ENCODE measurements at places on chromosomes 1 and 21.

DNA sequence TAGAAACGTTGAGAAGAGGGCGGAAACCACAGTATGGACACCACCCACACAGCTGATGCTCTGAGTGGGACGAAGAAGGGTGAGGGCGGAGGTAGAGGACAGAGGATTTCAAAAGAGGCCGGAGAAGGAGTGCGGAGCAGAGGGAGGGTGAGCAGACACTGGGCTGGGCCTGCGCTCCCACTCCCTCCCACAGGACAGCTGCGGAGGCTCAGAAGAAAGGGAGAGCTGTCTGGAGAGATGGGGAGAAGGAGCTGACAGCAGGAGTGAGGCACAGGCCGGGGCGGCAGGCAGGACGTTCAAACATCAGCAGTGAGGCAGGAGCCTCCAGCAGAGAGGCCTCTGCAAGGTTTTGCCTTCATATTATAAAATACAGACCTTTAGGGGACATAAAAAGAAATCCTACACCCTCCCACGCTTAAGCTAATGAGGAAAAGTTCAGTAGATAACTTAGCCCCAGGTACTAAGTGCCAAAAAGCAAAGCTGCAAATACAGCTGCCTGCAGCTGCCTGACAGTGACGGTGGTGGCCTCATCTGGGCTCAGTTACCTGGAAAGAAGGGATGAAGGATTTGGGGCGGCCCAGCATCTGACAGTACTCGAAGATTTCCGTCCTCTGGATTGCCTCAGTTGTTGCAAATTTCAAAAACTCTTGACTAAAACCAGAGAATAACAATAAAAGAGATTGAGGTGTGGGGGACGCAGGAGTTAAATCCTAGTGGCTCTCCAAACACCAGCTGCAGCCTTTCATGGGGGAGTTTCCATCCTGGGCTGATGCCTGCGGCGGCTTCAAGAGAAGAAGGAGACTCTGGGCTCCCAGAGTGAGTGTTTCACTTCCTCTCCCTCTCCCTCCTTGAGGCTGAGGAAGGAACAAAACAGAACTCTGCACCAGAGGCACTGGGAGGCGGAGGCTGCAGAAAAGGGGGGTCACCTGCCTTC lies 25.6 kb downstream of the SEC16B start:
- DNase-seq: no peak

DNA sequence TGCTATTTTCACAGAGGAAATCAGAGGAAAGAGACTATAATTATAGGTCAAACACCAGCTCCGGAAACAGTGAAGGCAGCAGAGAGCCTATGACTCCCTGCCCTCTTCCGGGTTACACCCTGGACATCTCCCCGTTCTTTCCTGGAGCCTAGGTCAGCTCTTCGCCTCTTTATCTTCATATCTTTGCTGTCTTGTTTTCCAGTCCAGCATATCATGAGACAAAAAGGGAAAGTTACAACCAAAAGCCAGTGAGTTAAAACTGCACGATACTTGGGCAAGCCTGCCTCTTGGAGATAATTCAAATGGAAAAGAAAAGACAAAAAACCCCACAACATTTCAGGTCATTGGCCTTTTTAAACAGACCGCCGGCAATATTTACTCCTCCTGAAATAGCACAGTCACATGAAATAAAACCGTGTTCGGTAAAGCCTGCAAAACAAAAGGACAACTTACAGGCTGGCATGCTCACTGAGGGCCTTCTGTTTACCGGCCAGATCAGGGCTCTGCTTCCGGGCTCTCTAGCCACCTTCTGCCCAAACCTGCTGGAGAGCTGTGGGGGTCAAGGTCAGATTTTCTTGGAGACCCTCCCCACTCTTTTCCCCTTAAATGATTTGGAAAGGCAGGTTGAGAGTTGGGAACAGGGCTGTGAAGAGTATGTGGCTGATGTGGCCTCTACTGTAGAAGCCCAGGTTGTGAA lies 42.8 kb upstream of the PPP2R5A start:
- no peak for DNase-seq

DNA sequence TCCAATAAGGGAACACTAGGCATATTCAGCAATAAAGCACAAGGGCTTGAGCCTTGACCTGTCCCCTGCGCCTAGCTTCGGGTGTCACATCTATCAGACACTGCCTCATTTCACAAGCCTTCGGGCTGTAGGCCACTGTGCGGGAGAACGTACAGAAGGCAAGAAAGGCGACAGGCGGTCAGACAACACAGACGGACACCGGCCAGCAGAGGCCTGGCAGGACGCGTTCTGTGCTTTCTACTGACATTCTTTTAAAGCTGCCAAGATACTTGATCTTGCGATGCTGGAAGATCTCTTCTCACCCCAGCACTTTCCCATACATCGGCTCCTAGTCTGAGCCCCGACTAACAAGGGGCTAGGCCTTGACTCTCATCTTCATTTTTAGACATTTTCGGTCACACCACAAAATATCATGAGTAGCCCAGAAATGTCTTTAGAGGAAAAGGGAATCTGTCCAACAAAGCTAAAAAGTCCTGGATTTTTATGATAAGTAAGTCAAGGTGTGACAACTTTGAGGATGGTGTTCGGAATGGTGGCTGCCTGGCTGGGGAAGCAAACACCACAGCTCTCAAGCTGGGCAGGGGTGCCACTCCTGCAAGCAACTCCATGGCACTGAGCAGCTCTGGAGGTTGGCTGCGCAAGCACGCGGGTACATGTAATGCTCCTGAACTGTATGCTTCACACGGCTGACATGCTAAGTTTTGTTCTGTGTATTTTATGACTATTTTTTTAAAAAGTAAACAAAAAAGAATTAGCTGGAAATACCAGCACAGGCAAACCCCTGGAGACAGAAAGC lies 18.7 kb downstream of the RIPK4 start:
- no peak for DNase-seq

- no peak for DNase-seq
These were observed 23.2 kb upstream of the CAMTA1 start for GRCh38 chr1:6762060-6762459.

- DNase-seq: no peak
These were observed 337.1 kb downstream of the HHIPL2 start for GRCh38 chr1:222210776-222211175.

DNA sequence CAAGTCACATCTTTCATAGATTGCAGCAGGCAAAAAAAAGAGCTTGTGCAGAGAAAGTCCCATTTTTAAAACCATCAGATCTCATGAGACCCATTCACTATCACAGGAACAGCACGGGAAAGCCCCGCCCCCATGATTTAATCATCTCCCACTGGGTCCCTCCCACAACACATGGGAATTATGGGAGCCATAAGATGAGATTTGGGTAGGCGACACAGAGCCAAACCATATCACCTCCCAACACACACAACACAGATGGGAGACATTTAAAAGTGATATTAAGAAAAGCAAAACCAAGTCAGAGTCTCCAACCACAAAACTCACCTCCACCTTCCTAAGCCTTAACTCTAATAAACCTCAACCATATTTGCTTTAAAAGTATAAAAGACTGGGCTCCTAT lies 61.5 kb upstream of the TIAM1 start:
- DNase-seq: no peak

- DNase-seq: no peak
These were observed 22.5 kb upstream of the FCRL5 start for GRCh38 chr1:157574836-157575235.

GRCh38 chr1:213968146-213968825 lies 19.5 kb upstream of the PROX1 start:
- DNase-seq: no peak
